Dorsolateral prefrontal cortex (tissue), 122 donors: ENCODE measurements at places on chromosomes 11 and 22. TPM values are rescaled to one million over a fixed set of nuclear protein-coding genes. Genes with fewer than 3 reads are reported as not detected.

The LUZP2 gene
- 9.9 TPM for total RNA-seq

The GATD1 gene
- 118 TPM for total RNA-seq

The SLC22A9 gene
- total RNA-seq: 2.2 TPM

The MAML2 gene
- 14.0 TPM for total RNA-seq

The SNX32 gene
- 45.2 TPM for total RNA-seq

The RGL4 gene
- total RNA-seq: not detected

The SAA4 gene
- total RNA-seq: not detected

The TECTA gene
- total RNA-seq: 4.4 TPM

The TRIM6 gene
- 0.29 TPM for total RNA-seq

The FOSL1 gene
- 2.2 TPM for total RNA-seq

The BIRC2 gene
- 34.9 TPM for total RNA-seq

The MPEG1 gene
- 1.1 TPM for total RNA-seq

The ART5 gene
- total RNA-seq: not detected

The DAGLA gene
- 58.9 TPM for total RNA-seq

The NUP98 gene
- total RNA-seq: 54.1 TPM

The MS4A4E gene
- total RNA-seq: not detected

The NCF4 gene
- total RNA-seq: 2.3 TPM

The DYNC2H1 gene
- 41.4 TPM for total RNA-seq

The CBLIF gene
- total RNA-seq: not detected
